ENCODE measurements at places on chromosomes 1 and 21.

GRCh38 chr1:67824766-67825165 is 8.5 kb downstream of the GNG12 start:
- DNase-seq = no peak

GRCh38 chr1:178092878-178093493 is 918 bp upstream of the RASAL2 start:
- no peak for DNase-seq

GRCh38 chr1:184682956-184683355 is 71.7 kb downstream of the EDEM3 start:
- DNase-seq = no peak

- no peak for DNase-seq
These were observed 132.8 kb downstream of the PGBD5 start for GRCh38 chr1:230293390-230293700.

GRCh38 chr1:118783095-118783758 is 204.9 kb downstream of the TBX15 start:
- DNase-seq = no peak

- DNase-seq = no peak
These were observed 82.5 kb downstream of the TNNI3K start for GRCh38 chr1:74317663-74318062.

DNA sequence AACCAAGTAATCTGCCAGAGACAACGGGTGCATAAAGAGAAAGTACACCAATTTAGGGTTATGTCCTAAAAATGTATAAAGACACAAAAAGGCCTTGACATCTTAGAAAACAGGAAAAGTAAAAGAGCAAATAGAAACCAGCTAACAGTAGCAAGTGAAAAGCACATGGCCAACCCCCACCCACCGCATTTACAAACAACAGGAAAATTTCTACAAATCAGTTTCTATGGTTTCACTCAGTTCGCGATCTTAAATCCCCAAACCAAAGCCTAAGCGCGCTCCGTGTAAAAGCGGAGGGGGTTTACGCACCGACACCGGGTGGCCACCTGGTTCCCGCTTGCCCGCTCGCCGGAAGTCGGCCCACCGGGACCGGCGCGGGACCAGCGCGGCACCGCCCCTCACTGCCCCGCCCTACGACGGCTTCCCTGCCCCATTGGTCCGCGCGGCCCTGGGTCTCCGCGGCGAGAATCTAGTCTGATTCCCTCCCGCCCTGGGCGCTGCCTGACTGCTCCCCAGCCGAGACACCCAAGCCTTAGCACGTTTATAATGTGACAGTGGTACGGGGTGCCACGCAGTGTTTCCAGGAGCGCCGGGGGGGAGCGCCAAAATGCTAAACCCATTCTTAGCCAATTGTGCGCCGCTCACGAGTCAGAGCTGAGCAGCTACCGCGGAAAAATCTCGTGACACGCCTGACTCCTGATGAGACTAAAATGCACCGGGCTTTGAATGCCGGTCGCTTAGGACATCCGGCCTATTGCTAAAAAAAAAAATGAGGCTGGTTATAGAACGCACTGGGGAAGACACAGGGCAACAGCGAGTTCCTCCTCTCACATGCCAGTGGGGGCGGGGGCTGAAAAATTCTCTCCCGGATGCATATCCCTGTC is at the start of gene GART:
GART (minus strand) TSS at position 362 of the 884 bp plus-strand sequence. CDS start 2,802 bp downstream, outside the sequence.
- peak; percentile 87 for DNase-seq

- DNase-seq = no peak
These were observed 379 bp downstream of the RER1 start for GRCh38 chr1:2391931-2392509.

DNA sequence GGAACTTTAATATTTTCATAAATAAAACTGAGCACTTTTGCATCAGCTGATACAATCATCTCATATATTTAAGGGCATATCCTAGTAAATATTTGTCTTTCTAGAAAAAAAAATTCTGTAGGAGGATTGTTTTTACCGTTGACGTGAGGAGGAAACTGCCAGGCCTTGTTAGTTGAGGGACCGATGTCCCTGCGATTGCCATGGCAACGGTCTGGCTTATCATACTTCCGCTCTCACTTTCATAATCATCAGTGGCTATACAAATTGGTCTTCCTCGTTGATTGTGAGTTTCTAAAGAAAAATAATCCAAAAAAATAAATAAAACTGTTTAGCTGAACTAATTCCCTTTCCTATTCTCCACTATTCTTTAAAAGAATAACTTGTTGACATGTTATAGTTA is 69.3 kb upstream of the ANGPTL3 start:
- DNase-seq = no peak

DNA sequence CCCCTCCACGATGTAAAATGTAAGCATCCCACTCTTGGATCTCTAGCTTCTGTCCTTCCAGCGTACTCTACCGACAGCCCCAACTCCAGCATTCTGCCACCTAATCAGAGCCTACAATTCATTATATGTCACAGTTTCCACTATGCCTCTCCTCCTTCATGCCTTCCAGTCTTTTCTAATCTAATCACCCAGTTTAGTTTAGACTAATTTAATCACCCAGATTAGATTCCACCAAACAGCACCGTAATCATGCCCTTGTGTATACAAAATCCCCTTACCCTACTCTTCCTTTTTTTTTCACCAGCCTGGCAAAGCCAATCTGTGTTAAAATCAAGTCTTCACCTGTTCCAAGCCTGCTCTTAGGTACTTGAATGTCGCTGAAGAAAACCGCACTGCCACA is 49.8 kb upstream of the KANK4 start:
- no peak for DNase-seq

DNA sequence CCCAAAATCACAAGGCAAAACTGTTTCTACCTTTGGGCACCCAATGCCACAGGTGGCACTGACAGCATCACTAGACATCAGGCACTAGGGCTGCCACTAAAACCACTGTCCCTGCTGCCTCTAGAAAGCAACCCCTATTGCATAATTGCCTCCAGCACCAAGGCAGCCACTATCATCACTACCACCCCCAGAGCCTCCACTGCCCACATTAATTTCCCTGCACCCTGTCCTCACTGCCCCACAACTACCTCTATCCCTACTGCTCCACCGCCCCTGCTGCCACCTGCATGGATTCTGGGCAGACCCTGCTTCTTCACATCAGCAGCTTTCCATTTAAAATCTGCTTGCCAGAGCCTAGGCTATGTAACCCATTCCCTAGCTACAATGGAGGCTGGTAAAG is 68.6 kb upstream of the CACHD1 start:
- DNase-seq = no peak

- no peak for DNase-seq
These were observed 148.3 kb downstream of the C1orf94 start for GRCh38 chr1:34324879-34325440.

- no peak for DNase-seq
These were observed 63.3 kb upstream of the CR1L start for GRCh38 chr1:207581496-207582153.

GRCh38 chr1:228145463-228146416 is 4.0 kb upstream of the GJC2 start:
- DNase-seq = no peak

DNA sequence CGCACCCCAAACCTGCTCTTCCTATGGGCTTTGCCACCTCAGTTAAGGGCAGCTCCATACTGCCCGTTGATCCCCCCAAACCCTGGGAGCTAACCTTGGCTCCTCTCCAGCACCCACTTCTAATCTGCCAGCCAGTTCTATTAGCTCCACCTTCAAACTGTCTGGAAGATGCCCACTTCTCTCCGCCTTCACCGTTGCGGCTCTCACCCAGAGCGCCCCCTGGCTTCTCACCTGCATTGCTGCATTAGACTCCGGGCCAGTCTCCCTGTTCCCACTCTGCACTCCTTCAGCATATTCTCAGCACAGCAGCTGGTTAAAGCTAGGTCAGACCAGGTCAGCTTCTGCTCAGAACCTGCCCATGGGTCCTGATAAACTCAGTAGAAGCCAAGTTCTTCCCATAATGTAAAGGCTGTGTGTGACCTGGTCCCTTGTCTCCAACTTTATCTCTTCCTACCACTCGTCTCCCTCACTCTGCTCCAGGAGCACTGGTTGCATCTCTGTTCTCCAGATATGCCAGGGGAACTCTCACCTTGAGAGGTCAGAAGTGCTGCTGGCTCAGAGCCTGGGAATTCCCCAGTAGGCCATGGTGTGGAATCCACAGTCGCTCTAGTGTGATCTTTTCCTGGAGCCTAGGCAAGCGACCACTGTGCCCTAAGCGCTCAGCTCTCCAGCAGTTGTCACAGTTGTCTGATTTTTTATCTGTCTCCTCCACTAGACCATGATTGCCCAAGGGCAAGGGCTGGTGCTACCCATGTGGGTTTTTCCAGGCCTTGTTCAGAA is 150.3 kb downstream of the HMGB4 start:
- DNase-seq = no peak

DNA sequence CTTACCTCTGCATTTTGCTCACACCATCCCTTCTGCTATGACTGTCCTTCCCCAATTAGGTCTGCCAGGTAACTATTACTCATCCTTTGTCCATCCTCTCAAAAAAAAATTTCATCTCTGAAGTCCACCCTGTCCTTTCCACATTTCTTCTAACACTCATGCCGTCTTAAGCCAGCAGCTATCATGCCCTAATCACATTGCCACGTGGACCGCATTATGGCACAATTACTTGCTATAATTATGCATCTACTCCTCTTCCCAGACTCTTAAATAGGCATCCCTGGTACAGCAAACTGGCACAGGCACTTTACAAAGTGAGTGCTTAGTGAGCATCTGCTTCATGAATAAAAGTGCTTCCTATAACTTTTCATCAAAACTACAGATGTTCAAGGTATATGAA is 295.4 kb upstream of the ESRRG start:
- DNase-seq = no peak
